ENCODE measurements at places on chromosomes 7 and 10.

GRCh38 chr10:33134011-33134751, 176.2 kb upstream of the ITGB1 start:
- DNase-seq: no peak

- DNase-seq: no peak
Measured at GRCh38 chr7:116195451-116195850, 14.9 kb upstream of the TES start.

- peak; percentile 7 for DNase-seq
Measured at GRCh38 chr10:55966101-55966500, 395.0 kb downstream of the ZWINT start.

DNA sequence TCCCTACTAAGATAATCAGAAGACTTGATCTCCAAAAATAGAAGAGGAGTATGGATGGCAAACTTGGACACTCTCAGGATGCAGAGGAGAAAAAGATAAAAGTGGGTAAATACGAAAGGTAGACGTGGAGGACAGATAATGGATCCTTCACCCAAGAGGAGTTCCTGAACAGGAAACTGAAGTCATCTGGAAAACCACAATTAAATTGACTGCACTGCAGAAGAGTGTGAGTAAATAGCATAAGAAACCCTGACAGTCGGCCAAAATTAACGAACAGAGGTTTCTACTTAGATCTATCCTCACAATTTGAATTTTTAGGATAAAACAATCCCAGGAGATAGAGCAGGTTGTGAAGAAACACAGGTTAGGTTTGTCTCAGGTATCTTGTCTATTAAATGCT, 70.5 kb downstream of the SDK1 start:
- no peak for DNase-seq

- no peak for DNase-seq
Measured at GRCh38 chr10:16445770-16446469, 9.1 kb downstream of the PTER start.

GRCh38 chr7:22921386-22922086, 92.4 kb downstream of the HYCC1 start:
- no peak for DNase-seq

DNA sequence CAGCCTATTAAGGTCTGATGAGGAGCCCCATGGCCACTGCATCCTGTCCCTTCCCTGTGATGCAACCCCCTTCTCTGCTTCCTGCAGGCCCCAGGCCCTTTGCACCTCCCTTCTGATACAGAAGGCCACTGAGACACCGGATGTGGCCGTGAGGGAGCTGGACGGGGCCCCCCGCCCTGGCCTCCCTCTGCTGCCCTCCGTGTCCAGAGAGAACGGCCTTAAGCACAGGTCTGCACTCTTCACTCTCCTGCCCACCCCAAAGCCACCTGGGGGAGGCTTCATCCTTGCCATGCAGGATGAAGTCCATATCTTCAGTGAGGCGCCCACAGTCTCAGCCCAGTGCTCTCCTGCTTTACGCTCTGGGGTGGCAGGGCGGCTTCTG, 86.9 kb upstream of the GNA12 start:
- no peak for DNase-seq

DNA sequence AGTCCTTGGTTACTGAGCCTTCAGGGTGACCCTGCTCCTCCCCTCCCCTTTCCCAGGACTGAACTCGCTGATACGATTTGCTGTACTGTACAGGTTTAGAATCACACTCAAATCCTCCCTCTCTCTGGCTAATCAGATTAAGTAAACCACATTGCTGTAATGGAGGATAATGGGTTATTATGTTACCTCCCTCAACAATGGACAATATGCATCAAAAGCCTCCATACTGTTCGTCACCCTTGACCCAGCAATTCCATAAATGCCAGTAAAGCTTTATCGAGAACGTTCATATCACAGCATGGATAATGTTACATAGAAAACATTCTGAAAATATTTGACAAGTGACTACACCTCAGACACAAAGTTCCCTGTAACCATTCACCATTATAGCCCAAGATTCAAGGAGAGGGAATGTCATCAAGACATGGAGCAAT, 61.7 kb downstream of the FAM107B start:
- DNase-seq: no peak

DNA sequence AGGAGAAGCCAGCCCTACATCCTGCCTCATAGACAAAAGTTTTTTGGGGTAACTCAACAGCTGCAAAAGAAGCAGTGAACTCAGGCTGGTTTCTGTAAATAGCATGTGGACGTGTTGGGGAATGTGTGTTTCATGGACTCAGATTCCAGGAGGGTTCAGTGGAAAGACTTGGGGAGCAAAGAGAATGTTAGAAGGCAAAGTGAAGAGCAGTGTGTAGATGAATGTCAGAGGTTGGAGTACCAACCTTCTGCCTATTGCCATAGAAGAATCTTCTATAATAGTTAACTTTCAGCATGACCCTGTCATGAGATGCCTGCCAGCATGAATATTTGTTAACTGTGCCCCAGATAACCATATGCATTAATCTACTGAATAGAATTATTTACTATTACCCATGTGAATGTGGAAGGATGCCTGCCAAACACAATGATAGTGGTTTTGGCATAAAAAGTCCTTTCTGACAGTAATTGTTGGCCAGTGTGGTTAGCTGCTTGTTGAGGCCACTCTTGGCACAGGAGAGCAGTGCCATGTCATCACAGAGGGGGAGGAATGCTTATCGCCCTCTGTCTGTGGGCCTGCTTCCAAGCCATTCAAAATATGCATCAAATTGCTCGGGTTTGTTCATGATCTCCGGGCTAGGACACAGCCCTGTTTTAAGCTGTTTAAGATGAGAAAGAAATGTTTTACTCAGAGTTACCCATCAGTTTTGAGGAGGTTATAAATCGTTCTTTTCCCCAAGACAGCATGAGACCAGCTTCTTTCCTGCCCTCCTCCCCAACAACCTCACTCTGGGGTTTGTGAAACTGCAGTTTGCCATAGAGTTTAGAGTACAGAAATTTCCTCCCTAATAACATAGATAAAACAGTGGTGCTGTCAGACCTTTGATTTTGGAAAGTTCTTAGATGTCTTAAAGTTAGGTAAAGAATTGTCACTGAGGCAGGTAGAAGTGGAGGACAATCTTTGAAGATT, 165.3 kb downstream of the WNT2 start:
- peak; percentile 91 for DNase-seq

- DNase-seq: no peak
Measured at GRCh38 chr7:128137181-128137580, 103.9 kb upstream of the LEP start.

- peak; percentile 11 for DNase-seq
Measured at GRCh38 chr7:13279854-13280435, 592.5 kb downstream of the ARL4A start.

DNA sequence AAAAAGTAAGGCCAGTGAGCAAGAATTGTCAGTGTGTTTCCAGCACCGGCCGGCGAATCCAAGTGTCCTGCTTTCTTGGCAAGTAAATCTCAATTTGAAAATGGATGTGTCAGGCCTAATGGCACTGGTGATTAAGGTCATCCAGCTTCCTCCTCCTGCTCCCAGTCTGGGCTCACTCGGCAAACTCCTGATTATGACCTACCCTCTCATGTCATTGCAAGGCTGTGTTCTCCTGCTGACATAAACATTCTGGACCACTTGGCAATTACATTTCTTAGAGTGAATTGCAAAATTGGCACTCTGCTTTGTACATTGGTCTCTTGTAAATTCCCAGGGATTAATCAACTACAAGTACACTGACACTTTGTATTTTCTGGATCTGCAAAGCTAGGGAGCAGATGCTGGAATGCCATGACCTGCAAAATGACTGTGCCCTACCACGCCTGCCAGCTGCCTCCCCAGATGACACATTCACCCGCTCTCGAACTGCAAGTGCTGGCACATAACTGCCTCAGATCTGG, 473.8 kb downstream of the KIF20B start:
- no peak for DNase-seq

DNA sequence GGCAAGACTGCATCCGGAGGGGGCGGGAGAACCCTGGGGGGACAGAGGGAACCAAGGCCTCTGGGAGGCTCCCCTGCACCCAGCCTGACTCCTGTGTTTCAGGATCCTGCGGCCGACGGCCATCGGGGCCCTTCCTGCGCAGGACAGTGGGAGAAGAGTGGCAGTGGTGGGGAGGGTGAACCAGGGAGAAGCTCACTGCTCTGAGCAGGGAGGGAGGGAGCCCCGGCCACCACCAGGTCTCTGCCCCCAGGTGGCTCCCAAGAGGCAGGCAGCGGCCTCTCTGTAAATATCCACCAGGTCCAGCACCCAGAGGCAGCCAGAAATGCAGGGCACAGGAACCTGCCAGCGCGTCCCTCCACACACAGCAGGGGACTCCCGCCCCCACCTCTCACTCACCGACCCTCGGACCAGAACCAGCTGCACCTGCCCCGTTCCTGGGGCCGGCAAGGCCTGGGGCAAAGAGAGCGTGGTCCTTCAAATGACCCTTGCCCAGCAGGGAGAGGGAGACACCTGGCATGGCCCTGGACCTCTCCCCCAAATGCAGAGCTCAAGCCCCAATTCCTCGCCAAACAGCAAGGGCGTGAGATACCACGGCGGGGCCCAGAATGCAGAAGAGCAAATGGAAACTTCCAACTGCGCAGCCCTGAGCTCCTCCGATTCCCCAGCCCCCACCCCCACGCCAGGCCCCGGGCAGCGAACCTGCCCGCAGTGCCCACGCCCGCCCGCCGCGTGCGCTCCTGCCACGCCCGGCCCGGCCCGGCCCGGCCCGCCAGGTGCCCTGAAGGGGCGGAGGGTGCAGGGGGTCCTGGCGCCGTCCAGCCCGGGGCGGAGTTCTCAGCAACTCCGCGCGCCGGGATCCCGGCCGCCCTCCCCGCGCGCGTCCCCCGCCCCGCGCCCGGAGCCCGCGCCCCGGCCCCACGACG, 805 bp downstream of the RASGEF1A start:
- DNase-seq: no peak

DNA sequence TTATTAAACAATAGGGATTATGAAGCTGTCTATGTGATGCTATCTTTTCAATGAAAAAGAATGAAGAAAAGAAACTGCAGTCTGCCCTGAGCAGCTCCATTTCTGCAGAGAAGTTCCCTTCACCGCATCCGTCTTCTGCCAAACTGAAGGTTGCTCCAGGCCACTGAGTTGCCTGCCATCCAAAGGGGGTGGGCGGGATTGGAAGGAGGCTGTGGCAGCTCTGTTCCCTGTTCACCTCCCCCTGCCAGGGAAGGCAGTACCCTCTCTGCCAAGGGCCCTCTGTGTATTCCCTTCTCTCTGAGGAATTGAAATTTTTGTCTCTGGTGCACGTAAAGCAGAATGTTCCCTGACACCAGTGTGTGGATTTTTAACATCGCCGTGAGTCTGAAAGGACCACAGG, 243.1 kb upstream of the GHITM start:
- DNase-seq: no peak

Measured in umbilical cord (tissue), 2 donors.